Brain (organoid and tissue), 16 donors: ENCODE measurements at places on chromosomes 11 and 22.

DNA sequence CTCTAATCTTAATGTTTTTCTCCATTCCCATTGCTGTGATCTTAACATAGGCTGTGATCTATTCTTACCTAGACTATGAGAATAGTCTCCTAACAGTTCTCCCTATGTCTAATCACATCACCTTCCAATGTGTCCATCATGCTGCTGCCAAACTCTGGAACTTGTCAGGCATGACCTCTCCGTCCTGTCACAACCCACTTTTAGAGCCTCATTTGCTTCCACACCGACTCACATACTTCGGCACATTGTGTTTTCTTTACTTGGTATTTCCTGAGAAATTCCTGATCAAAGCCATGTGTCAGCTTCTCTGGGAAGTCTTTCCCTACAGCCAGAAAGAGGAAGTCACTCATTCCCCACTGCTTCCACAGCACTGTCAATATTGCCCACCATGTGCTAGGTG lies 40.5 kb upstream of the BIRC3 start:
- DNase-seq, result no peak

DNA sequence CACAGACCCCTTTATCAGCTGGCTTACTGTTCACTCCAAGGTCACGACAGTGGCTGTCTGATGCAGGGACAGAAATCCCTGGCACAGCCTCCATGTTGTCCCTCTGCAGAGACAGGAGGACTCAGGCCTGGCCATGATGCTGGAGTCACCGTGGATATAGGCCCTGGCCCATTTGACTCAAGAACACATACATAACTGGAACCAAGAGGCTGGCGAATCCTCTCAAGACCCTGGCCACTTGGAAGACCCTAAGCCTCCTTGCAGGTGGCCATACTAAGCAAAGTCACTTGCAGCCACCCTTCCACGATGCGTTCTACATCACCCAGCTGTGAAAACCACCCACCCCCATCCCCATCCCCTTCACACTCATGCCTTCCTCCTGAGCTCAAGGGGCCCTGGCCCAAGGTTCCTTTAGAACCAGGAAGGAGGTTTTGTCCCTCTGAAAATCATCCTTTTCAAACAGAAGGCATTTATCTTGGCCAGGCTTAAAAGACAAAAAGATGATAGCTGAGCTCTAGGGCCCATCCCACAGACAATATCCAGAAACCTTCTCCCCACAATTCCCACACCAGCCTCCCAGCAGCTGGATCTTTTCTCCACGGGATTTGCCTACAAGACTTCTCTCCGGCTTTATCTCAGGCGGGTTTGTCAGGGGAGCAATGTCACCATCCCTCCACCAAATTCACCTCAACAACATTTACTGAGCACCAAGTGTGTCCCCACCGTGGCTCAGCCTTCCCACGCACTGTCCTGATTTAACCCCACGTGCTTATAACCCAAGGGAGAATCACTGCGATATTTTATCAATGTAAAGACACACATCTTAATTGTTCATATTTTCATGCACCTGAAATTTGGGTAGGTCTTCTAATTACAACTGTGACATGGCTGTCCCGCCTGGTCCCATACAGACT lies 123.4 kb upstream of the SERPIND1 start:
- no peak for DNase-seq

GRCh38 chr11:67996622-67997474 lies 7.0 kb downstream of the UNC93B1 start:
- DNase-seq, result no peak

- DNase-seq, result no peak
These were observed 99.6 kb upstream of the THY1 start for GRCh38 chr11:119522609-119523008.

DNA sequence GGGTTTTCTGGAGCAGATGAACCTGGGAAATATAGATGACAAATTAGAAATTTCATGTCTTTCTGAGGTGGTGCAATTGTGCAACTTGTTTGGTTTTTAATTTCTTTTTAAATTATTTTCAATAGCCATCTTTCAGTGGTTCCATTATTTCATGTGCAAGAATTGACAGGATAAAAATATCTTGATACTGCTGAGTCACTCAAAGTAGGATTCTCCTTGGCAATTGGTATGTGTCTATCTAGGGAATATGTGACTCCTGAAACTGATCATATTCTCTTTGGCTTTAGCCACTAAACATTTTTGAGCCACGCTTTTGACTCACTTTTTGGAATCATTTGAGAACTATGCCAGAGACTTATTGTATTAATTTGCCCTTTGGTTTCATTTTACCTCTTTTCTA lies 331.5 kb downstream of the KCNA4 start:
- DNase-seq, result no peak

- no peak for DNase-seq
These were observed 23.5 kb downstream of the RNF214 start for GRCh38 chr11:117255966-117256365.

DNA sequence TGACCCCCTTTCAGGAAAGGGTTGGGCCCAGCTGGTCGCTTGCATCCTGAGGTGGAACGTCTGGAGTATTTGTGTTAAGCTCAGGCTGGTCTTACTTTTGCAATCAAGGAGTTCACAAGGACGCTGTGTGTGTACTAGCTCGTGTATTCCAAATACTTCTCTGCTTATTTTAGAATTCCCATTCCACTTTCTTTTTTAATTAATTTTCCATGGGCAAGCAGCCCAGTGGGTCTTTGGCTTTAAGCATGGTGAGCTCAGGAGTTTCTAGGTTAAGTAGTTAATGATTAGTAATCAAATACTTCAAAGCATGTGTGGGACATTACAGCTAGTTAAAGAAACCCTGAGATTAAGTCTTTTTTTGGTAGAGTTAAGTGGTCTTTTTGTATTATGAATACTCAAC lies 68.6 kb downstream of the CSNK2A3 start:
- DNase-seq, result no peak

- DNase-seq, result peak; percentile 83
These were observed 126.5 kb downstream of the RASSF10 start for GRCh38 chr11:13135385-13136271.

GRCh38 chr11:13899603-13900002 lies 62.9 kb upstream of the SPON1 start:
- DNase-seq, result no peak

GRCh38 chr22:28438183-28438768 lies 241.4 kb downstream of the TTC28 start:
- DNase-seq, result no peak

DNA sequence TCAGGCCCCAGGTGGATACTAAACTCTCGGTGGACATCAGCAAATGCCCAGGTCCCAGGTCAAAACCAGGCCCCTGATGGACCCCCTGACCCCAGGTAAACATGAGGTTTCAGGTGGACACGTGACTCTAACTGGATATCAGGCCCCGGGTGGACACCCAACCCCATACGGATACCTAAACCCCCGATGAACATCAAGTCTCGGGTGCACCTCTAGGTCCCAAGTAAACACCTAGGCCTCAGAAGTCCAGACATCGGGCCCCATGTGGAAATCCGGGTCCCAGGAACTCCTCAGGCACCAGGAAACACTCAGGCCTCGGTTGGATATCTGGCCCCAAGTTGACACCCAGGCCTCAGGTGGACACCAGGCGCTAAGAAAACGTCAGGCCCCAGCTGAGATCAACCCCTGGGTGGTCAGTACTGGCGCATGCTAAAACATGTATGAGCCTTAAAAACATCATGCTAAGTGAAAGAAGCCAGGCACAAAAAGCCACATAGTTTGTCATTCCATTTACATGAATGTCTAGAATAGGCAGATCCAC lies 54.4 kb upstream of the SEPTIN5 start:
- DNase-seq, result no peak

- no peak for DNase-seq
These were observed 41.4 kb downstream of the MS4A2 start for GRCh38 chr11:60129853-60130252.

- DNase-seq, result peak; percentile 54
These were observed 9.6 kb downstream of the KRTAP5-5 start for GRCh38 chr11:1639102-1639620.

DNA sequence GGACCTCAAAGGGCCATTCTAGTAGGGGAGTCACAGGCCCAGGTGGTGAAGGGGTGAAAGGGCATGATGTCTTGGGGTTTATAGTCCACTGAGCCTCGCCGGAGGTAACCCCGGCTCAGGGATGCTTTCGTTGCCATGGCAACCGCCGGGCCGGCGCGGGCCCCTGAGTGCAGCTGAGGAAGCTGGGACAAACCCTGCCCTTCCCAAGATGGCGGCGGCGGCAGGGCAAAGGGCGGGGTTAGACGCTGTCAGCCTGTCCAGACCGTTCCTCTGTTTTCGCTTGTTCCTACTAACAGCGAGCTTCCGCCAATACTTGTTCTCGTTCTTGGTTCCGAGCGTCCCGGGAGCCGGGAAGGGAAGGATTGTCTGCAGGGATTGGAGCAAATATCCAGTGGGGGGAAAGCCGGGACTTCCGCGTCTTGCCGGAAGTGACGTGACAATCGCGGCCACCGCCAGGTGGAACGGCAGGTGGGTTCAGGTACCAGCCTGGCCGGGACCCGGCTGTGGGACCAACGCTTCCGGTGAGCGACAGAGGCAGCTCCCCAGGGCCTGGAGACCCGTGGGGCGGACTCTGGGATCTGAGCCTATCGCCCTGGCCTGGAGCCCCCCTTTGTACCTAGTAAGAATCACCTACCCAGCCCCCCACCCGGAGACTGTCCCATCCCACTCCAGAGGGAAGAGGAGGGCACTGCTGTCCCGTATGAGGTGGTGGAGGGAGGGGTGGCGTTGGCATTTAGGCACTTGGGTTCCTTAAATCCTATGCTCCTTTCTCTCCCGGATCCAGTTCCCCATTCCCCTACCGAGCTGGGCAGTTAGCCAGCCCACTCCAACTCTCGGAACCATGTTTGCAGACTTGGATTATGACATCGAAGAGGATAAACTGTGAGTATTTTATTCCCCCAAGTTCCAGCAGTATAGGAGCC lies at the start of gene PICK1:
TSS of gene PICK1 (plus strand) at position 436 of the 923 bp plus-strand sequence. CDS start at position 842, 406 bp downstream.
- peak; percentile 96 for DNase-seq

DNA sequence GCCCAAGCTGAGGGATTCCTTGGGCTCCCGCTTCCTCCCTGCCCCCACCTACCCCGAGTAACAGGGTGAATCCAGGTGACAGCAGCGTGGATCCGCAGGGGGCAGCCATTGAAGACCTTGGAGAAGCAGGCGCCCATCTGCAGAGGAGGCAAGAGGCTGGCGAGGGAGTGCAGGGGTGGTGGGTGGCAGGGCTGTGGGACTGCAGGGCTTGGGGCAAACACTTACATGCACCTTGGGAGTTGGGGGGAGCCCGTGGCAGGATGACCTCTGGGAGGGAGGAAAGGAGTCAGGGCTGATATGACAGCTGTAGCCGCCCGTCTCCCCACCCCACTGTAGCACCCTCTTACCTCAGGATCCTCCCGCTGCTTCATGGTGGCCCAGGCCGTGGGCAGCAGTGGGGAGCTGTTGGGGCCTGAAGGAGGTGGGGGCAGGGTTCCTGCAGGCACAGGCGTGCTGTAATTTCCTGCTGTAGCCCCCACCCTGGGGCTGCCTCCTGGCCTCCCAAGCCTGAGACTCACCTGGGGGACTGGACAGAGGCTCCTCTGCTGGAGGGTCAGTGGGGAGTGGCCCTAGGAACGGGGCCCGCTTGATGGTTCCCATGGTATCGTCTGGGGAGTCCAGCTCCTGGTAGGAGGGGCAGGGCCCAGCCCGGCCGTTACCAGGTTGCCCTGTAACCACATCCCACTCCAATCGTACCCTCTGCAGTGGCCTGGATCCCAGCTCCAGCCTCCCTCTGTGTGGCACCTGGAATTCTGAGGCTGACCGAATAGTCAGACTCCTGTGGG lies 6.1 kb downstream of the MAP4K2 start:
- DNase-seq, result no peak

DNA sequence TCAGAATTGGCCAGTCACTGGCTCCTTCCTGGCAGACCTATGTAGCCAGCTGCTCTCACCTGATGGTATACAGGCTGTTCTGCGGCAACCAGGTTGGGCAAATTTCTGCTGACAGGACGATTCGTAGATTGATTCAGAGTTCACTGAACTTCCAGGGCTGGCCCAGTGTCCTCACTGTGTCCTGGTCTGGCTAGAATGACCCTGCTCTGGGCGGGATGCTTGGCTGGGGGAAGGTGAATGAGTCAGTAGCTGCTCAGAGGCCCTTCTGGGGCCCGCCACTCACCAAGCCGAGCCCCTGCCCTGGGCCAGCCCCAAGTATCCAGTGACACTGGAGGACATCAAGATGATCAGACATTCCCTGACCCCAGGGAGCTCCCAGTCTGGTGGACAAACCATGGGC lies 62.9 kb upstream of the WNT11 start:
- no peak for DNase-seq

GRCh38 chr11:45031912-45032519 lies 81.3 kb upstream of the TP53I11 start:
- DNase-seq, result no peak

GRCh38 chr22:17764036-17764435 lies 10.2 kb downstream of the BID start:
- DNase-seq, result no peak
